SIG-M5 (cell line): ENCODE measurements at places on chromosomes 7 and 10.

GRCh38 chr7:142568435-142569097, 180.7 kb upstream of the PRSS1 start:
- DNase-seq, result no peak

DNA sequence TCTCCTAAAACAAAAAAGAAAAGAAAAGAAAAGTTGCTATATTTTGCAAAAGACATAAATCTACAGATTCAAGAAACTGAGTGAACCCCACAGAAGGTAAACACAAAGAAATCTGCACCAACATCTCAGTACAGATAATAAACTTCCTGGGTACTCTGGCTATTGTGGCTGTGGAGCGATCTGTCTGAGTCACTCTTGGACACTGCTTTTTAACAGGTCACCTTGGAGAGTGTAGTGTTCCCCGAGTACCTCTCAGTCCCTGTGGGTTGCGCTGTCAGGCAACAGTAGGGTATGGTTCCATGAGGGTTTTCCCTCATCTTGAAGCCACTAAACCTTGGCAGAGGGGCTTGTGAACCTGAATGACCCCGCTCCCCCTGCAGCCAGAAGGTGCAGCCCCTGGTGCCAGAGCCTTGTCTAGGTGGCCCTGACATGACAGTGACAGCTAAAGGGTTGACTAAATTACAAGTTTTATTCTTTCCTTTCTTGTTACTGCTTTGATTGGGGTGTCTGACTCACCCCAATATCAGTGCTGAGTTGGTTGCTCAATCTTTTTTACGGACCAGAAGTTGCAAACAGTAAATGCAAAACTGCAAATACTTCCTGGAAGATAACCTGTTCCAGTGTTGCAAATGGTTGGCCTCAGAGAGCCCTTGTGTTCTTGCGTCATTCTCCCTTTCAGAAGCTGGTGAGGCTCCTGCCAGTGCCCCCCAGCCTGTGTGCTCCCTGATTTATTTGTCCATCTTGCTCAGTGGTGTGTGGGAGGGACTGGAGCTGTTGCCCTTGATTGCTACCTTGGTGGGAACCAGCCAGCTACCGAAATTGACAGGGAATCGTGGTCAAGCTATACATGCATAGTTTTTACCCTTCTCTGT, 30.6 kb downstream of the POR start:
- DNase-seq, result no peak

DNA sequence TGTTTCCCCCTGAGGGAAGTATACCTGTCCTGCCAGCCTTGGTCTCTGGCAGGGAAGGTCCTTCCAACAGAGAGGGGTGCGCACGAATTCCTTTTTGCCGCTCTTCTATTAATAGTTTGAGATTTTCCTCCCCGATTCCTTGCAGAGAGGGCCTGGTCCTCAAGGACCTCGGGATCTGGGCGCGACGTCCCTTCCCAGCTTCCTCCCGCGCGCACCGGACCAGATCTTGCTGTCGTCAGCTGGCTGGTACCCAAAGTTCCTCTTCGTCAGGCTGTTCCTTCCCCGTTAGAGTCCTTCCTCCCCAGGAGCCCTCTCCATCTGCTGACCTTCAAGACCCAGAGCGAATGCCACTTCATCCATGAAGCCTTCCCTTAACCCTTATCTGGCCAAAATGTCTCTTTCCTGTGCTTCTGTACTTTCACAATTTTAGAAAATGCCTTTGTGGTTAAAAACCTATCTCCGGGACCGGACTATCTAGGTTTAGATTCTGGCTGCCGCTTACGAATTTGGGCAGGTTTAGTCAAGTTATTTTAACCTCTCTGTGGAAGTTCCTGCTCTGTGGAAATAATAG, 851 bp upstream of the GOT1 start:
- DNase-seq, result no peak

DNA sequence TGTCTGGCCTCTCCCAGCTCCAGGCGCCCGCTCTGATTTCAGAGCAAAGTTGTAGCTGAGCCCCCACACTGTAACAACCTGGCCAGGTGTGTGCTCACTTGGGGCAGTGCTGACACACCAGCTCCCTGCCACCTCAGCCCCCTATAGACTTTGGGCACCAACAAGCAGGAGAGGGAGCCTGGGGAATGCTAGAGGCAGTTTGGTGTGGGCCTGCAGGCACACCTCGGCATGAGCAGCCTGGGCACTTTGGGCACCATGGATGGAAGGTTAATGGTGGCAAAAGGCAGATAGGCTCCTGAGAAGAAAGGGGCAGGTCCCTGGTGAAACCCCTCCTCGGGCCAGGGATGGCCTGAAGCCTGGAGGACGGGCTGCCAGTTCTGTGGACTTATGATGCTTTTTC, 212.7 kb upstream of the GNAI1 start:
- no peak for DNase-seq

- DNase-seq, result no peak
These were observed 14.4 kb upstream of the SP4 start for GRCh38 chr7:21413502-21413901.

DNA sequence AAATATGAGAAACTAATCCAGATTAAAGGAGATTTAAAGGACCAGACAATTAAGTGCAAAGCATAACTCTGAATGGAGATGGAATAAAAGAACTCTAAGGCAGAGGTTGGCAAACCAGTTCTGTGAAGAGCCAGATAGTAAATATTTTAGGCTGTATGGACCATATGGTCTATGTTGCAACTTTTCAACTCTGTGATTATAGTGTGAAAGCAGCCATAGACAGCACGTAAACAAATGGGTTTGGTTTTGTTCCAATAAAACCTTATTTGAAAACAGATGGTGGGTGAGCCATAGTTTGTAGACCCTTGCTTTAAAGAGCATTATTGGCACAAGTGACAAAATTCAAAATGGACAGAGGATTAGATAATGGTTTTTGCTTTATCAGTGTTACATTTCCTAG, 884.1 kb downstream of the CCSER2 start:
- DNase-seq, result no peak

- no peak for DNase-seq
These were observed 17.5 kb downstream of the CCNY start for GRCh38 chr10:35353805-35354204.

GRCh38 chr7:69617364-69617763, 19.1 kb downstream of the AUTS2 start:
- DNase-seq, result no peak
